ENCODE measurements at places on chromosomes 3 and 15. TPM values are rescaled to one million over a fixed set of nuclear protein-coding genes. Genes with fewer than 3 reads are reported as not detected.
A peak's percentile ranks its signal among the peaks of the same experiment; 100 is the strongest.

GRCh38 chr3:71406972-71407810 is 176.3 kb downstream of the FOXP1 start:
- DNase-seq: no peak

- DNase-seq: no peak
Observed at GRCh38 chr15:81795899-81796298, 249.9 kb downstream of the MEX3B start.

DNA sequence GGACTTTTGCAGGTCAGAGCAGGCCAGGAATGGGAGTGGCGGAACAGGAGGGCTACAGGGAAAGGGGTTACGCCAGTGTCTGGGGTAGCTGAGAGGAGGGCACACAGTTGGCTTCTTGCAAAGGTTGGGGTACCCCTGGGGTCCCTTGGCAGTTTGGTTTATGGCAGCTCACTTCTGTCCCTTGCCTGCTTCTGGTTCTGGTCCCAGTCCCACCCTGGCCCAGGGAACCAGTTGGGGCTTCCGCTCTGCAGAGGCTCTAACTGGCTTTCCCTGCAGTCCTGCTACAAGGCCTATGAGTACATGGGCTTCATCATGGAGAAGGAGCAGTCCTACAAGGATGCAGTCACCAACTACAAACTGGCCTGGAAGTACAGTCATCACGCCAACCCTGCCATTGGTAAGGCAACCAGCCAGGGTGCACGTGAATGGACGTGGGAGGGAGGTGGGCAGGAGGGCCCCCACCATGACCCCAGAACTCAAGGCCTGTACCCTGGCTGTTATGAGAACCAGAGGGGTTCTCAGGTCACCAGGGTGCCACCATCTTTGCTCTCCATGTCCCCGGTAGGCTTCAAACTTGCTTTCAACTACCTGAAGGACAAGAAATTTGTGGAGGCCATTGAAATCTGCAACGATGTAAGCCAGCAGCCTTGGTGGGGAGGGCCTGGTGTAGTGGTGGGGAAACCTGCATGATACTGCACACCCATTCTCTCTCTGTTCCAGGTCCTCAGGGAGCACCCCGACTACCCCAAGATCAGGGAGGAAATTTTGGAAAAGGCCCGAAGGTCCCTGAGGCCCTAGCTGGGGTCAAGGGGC is 15.2 kb downstream of the CSRNP1 start:
- DNase-seq: no peak

GRCh38 chr3:156417559-156418132 is 137.3 kb downstream of the SSR3 start:
- peak; percentile 47 for DNase-seq

DNA sequence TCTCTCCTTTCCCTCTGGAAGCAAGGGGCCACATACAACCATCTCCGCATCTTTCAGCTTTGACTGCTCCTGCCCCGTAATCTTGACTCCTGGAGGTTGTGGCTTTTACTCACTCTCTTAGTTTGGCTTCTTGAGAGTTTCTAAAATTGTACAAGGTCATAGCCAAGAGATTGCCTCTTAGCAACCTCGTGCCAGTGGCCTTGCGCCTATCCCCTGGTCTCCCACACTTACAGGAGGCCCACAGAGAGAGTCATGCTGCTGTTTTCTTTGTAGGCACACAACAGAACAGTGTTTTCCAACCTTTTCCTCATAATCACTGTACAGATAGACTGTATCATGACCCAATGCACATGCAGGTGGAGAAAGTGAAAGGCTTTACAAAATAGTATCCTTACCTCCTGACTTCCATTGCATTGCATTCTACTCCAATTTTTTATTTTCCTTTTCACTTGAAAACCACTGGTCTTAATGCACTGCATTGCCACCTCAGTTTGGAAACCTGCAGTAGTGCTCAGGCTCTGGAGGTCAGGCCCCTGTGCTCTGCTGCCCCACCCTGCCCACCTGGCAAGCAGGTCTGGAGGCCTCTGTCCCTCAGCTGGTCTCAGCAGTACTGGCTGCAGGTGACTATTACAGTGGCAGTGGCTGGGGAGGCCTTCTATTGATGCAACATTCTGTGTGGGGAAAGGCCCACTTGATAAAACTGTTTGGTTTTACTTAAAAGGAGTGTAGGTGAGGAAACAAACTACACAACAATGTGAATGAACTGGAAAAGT is 156.2 kb downstream of the DNAJB8 start:
- DNase-seq: no peak

DNA sequence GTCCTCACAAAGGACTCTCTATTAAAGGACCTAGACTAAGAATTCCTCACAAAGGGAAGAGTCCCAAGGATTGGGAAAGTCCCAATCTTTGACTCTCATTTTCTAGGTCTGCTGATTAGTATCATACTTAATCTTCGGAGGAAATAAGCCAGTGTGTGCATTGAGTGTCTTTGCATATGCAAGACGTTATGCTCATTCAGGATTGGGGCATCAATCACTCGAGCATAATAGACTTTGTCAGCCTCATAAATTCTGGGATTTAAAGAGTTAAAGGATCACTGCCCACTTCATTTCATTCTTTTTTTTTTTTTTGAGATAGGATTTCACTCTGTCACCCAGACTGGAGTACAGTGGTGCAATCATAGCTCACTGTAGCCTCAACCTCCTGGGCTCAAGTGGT is 154.3 kb downstream of the RBPMS2 start:
- no peak for DNase-seq

GRCh38 chr3:6250167-6250566 is 610.7 kb upstream of the GRM7 start:
- no peak for DNase-seq

- DNase-seq: peak; percentile 39
Observed at GRCh38 chr3:81462921-81463320, 298.5 kb downstream of the GBE1 start.

The ARRDC4 gene
- 30.6 TPM for total RNA-seq

Data from myocyte (in vitro differentiated cells).